Cerebellar nuclear complex (tissue), 1 donor: ENCODE measurements at places on chromosomes 1 and 21.

- no peak for DNase-seq
These were observed 20.6 kb upstream of the EGLN1 start for GRCh38 chr1:231442735-231443134.

DNA sequence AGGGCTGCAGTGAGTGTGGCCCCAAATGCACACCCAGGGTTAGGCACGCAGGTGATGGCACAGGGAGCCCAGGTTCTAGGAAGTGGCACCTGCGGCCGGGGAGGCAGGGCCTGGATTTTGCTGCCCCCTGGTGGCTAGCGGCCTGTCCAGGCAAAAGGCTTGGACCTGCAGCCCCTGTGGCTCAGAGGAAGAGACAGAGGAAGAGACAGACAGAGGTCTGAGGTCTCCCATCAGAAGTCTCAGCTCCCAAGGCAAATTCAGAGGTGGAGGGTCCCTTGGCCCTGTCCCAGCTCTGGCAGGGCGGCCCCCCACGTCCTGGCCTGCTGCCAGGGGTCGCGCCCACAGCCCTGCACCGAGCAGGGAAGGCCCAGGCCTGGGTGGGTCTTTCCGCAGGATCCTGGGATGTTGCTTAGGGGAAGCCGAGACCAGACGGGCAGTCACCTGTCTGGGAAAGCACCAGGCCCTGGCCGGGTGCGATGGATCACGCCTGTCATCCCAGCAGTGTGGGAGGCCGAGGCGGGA, 8.0 kb upstream of the TNFRSF14 start:
- no peak for DNase-seq

- no peak for DNase-seq
These were observed 21.1 kb downstream of the FYB2 start for GRCh38 chr1:56798053-56798471.

- DNase-seq = no peak
These were observed 34.6 kb upstream of the APOBEC4 start for GRCh38 chr1:183687546-183688304.
